ENCODE measurements at places on chromosomes 11 and 22.

- DNase-seq: no peak
Measured at GRCh38 chr11:82892611-82893169, 7.5 kb downstream of the PRCP start.

- peak; percentile 53 for DNase-seq
Measured at GRCh38 chr11:118290923-118291322, 13.6 kb upstream of the CD3E start.

- DNase-seq: no peak
Measured at GRCh38 chr11:64409707-64410403, 50.9 kb downstream of the RPS6KA4 start.

DNA sequence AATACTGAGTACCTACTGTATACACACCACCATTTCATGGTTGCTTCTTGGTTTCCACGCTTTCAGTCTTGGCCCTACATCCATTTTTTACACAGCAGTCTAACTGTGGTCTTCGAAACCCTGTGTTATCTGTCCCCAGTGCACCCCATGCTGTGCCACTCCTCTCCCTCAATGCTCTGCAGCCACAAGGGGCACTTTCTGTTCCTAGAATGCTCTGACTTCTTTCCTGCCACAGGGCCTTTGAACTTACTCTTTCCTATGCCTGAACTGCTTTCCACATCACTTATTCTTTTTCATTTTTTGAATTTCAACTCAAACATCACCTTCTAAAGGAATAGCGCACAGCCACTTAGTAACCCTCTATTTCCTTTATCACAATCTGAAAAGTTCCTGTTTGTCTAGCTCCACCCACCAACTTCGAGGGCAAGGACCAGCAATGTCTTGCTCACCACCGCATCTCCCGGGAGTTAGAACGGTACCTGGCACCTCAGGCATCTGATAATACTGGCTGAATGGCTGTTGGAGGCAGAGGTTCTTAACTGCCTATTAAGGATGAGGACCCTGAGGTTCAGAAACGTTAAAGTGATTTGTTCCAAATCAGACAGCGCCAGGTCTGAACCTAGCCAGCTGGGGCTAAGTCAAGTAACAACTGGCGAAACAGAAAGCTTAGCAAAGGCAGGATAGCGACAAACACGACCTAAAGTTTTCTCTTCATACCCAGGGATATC lies 568 bp downstream of the ALG8 start:
- peak; percentile 55 for DNase-seq

DNA sequence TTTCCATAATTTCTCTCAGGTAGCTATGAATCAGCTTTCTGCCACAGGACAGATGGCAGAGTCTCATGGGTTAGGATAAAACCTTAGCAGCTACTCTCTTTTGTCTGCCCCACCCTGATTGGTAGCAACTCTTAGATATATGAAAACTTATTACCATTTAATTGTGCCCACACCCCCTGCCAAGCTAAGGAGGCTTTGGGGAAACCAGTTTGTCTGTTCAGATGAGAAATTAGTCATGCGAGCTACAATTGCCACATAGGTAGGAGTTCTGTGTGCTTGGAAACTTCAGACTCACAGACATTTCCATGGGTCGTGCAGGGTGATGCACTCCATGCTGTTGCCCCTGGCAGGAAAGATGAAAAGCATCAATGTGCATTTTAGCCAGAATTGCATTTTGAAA lies 39.9 kb downstream of the CD44 start:
- peak; percentile 59 for DNase-seq

GRCh38 chr11:31815711-31816467 lies 4.8 kb upstream of the PAX6 start:
- no peak for DNase-seq

GRCh38 chr11:20125927-20126326 lies 34.3 kb downstream of the DBX1 start:
- DNase-seq: no peak

GRCh38 chr22:28143961-28144745 lies 225.1 kb upstream of the PITPNB start:
- no peak for DNase-seq

- DNase-seq: no peak
Measured at GRCh38 chr11:126732981-126733380, 267.6 kb downstream of the KIRREL3 start.

Data from activated CD4-positive, alpha-beta T cell treated with anti-CD3 and anti-CD28 coated beads, Interleukin-2, Interleukin-4, amounts not matched to agents 100 ng/mL and 50 ng/mL, durations not matched to agents 16 hours and 8 hours (primary cell).